ENCODE measurements at places on chromosomes 5 and 9.

DNA sequence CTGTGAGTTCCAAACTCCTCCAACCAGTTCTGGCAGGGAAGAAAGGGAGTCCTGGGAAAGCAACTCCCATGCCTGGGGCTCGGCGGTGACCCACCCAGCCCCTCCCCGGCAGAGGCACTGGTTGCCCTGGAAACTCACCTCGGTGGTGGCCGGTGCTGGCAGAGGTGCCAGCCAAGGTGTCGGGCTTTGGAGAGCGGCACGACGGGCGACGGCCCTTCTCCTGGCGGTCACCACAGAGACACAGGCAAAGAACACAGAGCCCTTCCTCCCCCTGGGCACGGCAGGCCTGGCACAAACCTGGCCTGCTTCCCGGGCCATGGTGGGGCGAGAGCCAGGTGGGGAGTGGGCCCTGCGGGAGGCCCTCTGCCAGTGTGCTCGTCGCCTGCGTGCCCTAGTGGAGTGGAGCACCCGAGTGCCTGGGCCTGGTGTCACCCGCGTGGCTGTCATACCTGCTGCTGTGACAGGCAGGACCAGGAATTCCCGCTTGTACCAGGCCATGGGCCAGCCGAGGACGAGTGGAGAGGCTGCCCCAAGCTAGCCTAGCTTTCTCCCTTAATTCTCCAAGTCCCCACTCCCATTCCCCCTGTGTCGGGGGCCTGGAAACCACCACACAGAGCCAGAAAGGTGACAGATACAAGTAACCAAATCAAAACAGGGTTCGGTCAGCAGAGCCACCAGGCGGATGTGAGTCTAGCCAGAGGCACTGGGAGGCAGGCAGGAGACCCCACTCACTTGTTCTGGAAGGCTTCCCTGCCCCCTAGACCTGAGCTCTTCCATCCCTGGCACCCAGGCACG lies 8.2 kb upstream of the RALGDS start:
- no peak for DNase-seq

DNA sequence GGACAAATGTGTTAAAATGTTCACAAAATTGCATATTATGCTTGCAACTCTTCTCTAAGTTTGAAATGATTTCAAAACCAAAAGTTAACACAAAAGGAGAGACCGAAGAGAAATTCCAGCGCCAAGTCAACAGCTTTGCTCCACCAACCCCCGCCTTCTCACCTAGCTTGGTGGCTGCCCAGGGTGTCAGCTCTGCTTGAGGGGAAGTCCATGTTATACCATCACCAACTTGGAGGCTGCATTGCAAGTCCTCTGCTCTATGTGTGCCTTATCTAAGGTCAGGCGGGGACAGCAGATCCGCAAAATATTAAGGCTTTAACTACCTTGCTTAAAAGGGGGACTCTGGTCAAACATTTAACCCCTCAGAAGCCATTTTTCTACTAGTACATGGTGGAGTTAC lies 14.6 kb downstream of the CCNJL start:
- DNase-seq, result no peak

DNA sequence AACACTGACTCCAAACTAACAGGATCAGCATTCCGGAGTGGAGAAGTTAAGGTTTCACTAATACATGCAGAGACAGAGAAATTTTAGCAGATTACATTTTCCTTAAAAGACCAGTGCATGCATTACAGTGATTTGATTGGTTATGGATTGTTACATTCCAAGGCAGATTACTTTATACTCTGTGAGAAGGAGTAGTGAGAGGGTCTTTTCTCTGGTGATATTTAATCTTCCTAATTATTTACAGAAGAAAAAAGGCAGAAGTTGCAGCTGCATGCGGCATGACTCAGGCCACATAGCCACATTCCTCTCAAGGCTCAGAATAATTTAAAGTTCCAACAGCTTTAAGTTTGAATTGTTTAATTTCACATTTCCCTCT lies 53.0 kb upstream of the PDZD2 start:
- no peak for DNase-seq

DNA sequence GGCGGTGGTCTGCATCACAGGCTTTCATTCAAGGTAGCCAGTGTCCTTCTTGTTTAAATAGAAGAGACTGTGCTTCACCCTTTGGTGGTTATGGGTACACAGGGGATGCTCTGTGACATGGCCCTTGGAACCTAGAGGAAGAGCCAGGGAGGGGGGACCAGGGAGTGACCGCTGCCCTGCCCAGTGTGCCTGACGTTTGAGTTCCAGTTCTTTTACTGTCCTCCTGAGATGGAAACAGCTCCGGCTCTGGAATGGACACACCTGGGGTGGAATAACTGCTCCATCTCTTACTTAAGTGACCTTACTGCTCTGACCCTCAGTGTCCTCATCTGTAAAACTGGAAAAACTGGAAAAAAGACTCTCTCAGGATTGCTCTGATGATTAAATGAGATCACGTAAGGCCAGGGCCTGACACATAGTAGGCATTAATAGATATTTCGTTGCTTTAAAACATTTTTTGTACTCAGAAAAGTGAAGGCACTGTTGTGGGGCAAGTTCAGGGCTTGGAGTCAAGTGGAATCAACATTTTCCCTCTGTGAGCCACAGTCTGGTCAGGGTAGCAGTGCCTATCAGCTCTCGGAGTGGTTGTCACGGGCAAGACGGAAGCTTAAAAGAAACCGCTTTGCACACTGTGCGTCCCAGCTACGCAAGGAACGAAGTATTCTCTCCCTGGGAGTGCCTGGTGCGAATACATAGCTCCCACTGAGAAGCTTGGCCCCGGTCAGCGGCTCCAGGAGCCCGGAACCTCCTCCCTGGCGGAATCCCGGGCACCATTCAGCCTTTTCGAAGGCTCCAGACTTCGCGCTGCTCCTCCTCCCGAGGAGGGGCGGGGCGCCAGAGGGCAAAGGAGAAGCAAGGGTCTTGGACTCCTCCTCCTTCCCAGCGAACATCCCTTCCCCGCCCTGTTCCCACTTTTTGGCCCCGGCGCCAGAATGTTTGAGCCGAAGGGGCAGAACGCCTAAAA lies 5.8 kb downstream of the POU4F3 start:
- no peak for DNase-seq

GRCh38 chr9:87569518-87569917 lies 71.9 kb downstream of the DAPK1 start:
- DNase-seq, result no peak

DNA sequence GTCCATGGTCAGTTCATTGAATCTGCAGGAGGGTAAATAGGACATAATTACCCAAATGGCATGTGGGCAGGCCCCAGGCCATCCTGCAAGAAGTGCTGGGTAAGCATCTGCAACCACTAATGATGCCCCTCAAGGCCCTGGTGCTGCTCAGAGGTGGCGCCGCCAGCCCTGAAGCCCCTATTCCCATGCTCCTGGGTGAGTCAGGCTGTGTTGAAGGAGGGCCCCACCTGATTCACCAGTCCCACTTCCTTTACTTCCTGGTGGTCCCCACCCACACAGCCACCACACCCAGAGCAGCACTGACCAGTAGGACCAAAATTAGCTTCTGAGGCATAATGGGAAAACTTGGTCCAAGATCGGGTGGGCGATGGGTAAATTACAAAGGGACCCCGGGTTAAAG lies 120.4 kb upstream of the SPRY4 start:
- no peak for DNase-seq

GRCh38 chr5:101811466-101811865 lies 484.6 kb downstream of the SLCO4C1 start:
- no peak for DNase-seq

DNA sequence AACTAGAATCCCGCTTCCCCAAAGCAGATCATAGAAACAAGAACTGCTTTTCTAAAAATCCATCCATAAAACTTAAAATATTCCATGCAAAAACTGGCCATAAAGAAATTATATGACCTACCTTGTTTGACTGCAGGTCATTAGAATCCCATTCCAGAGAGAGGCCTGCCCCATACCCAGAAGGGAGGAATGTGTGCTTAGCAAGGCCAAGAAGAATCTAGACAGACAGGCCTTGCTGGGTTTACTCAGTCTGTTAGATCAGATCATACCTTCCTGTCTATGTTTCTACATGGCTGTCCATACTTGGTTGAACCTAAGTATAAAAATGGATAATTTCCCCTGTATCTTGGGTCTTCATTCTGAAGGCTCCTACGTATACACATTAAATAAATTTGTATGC lies 358.8 kb upstream of the TRPC7 start:
- DNase-seq, result no peak

DNA sequence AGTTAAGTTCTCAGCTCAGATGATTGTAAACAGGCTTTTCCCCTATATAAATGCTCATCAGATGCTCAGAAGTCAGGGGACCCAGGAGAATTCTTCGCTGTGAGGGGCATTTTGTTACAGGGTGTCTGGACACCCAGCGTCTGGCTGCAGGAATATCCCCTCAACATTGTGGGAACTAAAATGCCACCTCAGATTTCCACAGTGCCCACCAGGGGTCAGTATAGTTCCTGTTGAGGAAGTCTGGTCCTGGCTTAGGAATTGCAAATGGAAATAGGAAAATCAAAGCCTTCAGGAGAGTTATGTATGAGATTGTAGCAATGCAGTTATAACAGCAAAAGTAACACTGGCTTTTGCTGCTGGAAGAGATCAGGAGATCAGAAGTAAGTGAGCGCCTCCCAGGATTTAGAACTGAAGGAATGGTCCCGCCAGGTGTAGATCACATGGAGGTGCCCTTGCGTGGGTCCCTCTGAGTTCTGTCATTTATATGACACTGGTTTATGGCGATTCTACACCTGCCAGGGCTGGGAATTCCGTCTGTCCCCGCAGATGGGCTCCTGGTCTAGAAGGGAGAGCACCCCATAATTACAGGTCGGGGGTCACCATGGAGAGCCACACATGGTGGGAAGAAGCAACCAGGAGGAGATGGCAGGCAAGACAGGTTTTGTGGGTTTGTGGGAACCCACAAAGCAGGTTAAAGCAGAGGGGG lies 47.1 kb upstream of the CTSL start:
- peak; percentile 43 for DNase-seq

GRCh38 chr5:102600964-102601363 lies 102.2 kb upstream of the SLCO6A1 start:
- DNase-seq, result no peak

DNA sequence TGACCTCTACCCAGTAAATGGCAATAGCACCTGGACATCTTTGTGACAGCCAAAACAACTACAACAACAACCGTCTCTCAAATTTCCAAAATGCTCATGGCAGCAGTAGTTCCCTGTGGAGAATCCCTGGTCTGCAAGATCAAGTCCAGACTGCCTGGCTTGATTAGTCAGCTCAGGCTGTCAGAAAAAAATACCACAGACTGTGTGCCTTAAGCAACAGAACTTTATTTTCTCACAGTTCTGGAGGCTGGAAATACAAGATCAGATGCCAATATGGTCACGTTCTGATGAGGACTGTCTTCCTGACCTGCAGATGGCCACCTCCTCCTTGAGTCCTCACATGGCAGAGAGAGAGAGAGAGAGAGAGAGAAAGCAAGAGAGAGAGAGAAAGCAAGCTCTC lies 52.3 kb upstream of the MOCS2 start:
- no peak for DNase-seq

DNA sequence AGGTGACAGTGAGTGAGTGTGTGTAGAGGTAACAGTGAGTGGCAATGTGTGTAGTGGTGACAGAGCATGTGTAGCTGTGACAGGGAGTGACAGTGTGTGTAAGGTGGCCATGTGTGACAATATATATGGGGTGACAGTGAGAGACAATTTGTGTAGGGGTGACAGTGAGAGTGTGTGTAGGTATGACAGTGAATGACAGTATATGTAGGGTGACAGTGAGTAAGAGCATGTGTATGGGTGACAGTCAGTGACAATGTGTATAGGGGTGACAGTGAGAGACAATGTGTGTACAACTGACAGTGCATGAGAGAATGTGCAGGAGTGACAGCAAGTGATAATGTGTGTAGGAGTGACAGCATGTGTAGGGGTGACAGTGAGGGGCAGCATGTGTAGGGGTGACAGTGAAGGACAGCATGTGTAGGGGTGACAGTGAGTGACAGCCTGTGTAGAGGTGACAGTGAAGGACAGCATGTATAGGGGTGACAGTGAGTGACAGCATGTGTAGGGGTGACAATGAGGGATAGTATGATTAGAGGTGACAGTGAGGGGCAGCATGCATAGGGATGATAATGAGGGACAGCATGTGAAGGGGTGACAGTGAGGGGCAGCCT lies 10.1 kb upstream of the GAPT start:
- DNase-seq, result no peak

DNA sequence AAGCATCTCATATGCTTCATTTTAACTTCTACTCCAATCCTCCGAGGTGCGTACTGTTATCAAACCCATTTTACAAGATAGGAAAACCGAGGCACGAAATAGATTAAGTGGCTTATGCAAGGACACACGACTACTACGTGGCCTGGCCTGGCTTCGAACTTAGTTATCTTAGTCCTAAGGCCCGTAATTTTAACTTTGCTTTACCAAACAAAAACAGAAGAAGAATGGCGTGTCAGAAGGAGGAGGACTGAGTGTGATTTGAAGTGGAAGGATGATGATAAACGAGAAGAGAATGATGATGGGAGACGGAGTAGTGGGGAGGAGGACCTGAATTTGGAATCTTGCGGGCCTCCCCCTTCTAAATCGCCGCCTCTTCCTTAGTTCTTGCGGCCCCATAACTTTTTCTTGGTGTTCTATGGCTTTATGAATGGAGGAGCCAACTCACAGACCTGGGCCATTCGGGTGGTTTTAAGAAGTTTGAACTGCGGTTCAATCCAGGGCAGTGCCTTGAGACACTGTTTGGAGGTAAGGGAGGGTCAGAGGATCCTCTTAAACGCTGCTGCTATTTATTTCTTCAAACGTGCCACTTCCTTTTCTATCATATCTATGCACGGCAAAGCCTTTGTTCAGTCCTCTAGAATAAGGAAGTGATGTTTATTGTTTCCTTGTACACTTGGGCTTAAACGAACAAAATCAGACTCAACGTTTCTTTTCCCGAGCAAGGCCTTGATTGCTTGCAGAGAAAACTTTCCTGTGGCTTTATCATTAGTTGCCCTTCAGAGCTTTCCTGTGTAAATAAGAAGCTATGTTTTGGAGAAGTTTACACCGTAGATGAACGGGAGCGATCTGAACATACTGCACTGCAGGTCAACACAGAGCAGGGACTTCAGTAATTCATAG lies 795 bp downstream of the CNOT8 start:
- DNase-seq, result no peak

DNA sequence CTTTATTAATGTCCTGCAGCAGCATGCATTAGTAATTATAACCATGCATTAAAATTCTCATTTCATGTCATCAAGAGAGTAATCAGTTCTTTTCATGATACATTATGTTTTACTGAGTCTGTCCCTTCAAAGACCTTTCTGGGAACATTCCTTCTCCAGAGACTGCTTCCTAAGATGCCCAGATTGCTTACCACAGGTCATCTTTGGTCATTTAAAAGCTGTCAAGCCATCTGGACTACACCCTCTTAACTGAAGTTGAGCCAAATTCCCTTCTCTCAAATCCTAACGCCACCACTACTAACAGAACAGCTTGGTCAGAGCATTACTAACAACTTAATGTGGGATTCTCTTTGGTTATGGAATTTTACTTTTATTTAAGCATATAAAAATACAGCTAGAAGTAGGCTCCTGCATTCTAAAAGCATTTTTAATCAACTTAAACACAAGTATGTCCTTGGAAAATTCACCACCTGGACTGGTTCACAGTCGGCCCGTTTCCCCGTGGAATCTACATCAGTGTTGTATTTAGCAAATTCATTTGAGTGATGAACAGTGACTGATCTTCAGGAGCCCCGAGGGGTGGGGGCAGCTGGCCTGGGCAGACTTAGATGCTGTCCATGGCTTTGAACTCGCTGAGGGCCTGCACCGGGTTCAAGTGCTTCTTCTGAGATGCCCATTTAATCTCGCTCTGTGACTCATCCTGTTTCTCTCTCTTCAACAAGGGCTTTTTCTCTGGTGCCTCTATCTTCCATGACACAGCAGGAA lies 92.8 kb upstream of the CCDC112 start:
- DNase-seq, result no peak

GRCh38 chr9:84266087-84266561 lies 74.4 kb downstream of the SLC28A3 start:
- DNase-seq, result peak; percentile 96

All from DMS153 (cell line).